Stimulated activated CD4-positive, alpha-beta T cell treated with anti-CD3 and anti-CD28 coated beads, TNF-alpha, amount 100 ng/mL, for 1 hour (primary cell): ENCODE measurements at places on chromosomes 6 and 20.

GRCh38 chr6:152121910-152122309 lies 314.4 kb downstream of the ESR1 start:
- no peak for DNase-seq

DNA sequence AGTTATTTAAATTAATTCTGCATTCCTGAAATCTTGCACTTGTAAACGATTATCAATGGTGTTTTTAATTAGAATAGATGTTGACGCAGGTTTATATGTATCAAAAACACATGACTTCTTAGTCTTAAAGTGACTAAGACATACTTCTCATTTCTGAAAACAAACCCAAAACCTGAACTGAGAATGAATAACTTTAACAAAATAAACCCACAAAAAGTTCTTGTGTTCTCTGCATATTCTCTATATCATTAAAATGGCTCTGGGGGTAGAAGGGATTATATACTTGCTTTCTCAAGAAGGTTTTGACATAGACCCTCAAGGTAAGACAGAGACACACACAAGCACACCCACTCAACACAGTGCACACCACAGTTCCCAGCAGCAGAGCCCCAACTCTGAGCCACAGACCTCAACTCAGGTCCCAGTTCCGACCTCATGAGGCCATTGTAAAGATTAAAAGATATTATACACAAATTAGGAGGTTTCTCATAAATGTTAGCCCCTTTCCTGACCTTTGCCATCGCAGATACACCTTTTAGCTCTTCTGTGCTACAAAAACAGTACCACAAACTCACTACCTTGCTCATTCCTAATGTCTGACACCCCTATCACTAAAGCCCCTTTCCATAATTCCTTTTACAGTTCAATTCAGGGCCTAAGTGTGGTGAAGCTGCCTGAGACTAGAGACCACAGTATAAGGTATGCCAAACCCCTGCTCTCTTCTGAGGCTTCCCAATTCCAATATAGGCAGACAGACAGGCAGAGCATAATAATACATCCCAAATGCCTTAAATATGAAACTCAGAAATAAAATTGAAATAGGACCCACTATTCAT lies 267.8 kb downstream of the PTPRK start:
- DNase-seq: no peak

- DNase-seq: no peak
These were observed 166.9 kb upstream of the RNF24 start for GRCh38 chr20:4181956-4182945.

- no peak for DNase-seq
These were observed 36.1 kb downstream of the FASTKD5 start for GRCh38 chr20:3123542-3123941.

DNA sequence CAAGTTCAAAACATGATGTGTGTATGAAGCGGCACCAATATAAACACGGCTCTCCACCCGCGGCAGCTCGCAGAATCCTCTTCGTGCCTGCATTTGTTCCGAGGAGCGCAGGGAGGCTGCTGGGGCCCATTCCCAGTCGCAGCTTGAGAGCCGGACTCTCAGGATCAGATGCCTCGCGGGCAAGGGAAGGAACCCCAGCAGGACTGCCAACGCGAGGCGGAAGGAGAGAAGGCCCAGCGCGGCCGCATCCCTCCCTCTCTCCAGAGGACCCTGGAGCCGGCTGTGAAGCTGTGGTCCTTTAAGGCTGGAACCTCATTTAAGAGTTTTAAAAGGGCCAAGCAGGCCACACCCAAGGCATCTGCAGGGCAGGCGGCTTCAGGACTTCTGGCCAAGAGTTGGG lies 44.2 kb upstream of the ZBP1 start:
- no peak for DNase-seq
